Small intestine (tissue), 16 donors: ENCODE measurements at places on chromosomes 7 and 10. TPM values are rescaled to one million over a fixed set of nuclear protein-coding genes. Genes with fewer than 3 reads are reported as not detected.
A peak's percentile ranks its signal among the peaks of the same experiment; 100 is the strongest.

- peak overlapping the region; percentile 15 for H3K4me3 ChIP-seq
- no peak overlapping the region for H3K27ac ChIP-seq
- H3K27me3 ChIP-seq: no peaks in the 10 kb centered on the region
- no peaks in the 10 kb centered on the region for H3K36me3 ChIP-seq
These were observed 262.2 kb downstream of the BAMBI start for GRCh38 chr10:28939281-28940157.

DNA sequence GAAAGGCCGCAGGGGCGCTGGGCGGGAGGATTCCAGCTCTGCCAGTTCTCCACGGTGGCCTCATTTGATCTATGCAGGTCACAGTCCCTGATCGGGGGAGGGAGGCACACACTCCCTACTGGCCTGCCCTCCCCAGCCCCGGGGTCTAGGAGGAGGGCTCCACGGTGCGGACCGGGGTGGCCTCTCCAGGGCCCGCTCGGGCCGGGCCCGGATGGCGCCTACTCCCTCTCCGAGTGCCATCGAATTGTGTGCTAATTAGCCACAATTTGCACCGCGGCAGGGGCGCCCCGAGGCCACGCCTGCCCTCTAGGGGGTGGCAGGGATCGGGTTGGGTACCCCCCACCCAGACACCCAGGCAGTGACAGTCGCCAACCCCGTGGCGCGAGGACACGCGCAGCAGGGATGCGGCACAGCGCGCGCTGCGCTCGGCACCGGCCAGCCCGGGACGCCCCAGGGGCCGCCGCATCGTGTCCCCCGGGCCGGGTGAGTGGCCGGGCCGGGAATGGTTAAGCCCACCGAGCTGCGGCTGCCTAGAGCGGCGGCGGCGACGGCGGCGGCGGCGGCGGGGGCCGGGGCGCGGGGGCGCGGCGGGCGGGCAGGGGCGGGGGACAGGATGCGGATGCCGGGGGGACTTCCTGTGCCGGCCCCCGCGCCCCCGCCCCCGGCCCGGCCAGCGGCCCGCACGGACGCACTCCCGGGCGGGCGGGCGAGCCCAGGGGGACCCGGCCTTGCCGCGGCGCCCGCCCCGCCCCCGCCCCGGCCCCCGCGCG lies at the start of gene ZNF853:
Gene ZNF853 (plus strand): TSS at position 658 of the 770 bp plus-strand sequence. CDS start 565 bp downstream, outside the sequence.
- H3K4me1 ChIP-seq: peaks cover 7% of the 10 kb centered on the region
- H3K27ac ChIP-seq: no peak within 1 kb of the TSS
- peak within 1 kb of the TSS; percentile 56 for H3K4me3 ChIP-seq
- no peak for DNase-seq
- peaks cover 8% of the 10 kb centered on the region for H3K27me3 ChIP-seq
- H3K36me3 ChIP-seq: no peaks in the 10 kb centered on the region

GRCh38 chr10:78567680-78568455 lies 500.9 kb upstream of the ZMIZ1 start:
- no peaks in the 10 kb centered on the region for H3K36me3 ChIP-seq
- H3K27ac ChIP-seq: no peak overlapping the region
- peaks cover 21% of the 10 kb centered on the region for H3K4me1 ChIP-seq
- peak; percentile 27 for DNase-seq

- peak overlapping the region; percentile 99 for H3K27ac ChIP-seq
- H3K27me3 ChIP-seq: no peaks in the 10 kb centered on the region
- H3K4me1 ChIP-seq: peaks cover 6% of the 10 kb centered on the region
- DNase-seq: no peak
- no peaks in the 10 kb centered on the region for H3K36me3 ChIP-seq
These were observed 1.9 kb downstream of the NAMPT start for GRCh38 chr7:106282852-106283251.

DNA sequence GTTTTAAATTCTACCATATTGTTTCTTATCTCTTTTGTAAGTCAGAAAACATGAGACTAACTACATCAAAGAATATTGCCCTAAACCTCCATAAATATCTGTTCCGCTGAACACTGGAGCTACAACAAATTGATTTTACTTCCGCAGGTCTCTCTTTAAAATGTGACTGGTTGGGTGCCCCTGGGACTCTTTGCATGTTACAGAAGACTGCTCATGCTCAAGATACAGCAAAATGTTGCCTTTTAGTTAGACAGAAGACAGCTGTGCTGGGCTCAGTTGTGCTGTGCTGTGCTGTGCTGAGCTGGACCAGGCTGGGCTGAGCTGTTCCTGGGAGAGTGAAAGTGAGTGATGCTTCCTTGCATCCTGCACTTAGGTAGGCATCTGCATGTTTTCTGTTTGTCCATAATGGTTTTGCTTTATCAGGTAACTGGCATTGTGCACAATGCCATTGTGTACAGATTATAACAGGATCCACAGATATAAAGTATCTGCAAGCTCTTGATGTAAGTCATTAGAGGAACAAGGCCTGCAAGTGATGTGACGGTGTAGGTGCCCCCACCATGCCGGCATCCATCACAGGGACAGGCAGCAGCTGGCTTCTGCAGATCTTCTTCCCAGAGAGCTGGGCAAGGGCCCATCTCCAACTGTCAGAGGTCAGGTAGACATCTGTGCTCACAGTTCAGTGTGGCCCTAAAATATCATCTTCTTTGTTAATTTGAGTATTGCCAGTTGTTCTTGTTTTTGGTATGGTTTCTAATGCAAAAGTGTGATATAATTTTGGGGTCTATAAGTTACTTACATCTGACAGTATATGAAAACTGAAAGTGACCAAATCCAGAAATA lies 972.5 kb upstream of the CELF2 start:
- H3K4me3 ChIP-seq: no peak overlapping the region
- H3K4me1 ChIP-seq: peaks cover 3% of the 10 kb centered on the region
- no peak overlapping the region for H3K27ac ChIP-seq
- no peaks in the 10 kb centered on the region for H3K36me3 ChIP-seq

Gene SFXN3
- 70.5 TPM for polyA plus RNA-seq

Gene NPFFR1
- not detected for polyA plus RNA-seq

Gene XPNPEP1
- polyA plus RNA-seq: 138 TPM

Gene TSPAN15
- polyA plus RNA-seq: 72.1 TPM

Gene OR2A1
- 0.04 TPM for polyA plus RNA-seq
